ENCODE measurements at places on chromosomes 3 and 15.
A peak's percentile ranks its signal among the peaks of the same experiment; 100 is the strongest.

GRCh38 chr15:100438570-100438969 is 90.2 kb downstream of the CERS3 start:
- peak; percentile 17 for DNase-seq

DNA sequence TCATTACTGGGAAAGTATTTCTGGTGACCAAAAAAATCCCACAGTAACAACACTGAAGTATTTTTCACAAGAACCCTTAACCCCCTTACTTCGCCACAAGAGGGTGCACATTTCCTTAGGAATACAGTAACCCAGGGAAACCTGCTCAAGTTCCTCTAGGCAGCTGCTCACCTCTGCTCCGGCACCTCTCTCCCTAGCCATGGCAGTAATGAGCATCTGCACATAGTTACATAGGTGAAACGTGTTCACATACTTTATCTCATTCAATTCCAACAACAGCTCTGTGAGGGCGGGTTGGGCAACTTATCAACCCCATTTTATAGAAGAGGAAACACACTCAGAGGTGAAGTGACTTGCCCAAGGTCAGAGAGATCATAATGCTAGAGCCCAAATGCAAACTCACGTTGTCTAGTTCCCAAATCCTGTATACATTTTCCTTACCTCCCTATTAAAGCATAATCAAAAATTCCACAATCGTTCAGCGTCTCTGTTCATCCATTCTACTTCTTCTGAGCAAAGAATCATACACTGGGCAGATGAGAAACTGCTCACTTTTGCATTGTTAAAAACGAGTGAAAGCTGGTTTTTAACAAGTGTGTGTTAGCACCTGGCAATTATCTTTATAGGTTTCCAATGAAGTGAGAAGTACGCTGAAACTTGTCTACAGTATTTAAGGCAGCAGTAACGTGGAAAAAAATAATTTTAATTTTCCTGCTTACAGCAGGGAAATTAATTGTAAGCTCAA is 90.7 kb downstream of the IGF2BP2 start:
- DNase-seq = peak; percentile 89

DNA sequence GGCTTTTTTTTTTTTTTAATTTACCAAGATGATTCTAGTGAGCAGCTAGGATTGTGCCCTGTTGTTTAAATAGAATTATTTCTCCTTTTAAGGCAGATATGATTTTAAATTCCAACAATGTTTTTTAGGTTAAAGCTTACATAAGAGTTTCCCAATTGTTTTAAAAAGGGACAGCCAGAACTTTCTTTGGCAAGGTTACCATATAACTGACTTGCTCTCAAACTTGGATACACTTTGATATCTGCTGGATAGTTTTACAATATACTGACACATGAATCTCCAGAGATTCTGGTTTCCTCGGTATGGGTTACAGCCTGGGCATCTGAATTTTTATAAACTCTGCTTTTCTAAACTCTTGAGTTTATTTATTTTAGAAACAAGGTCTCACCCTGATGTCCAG is 134.3 kb upstream of the GADL1 start:
- DNase-seq = no peak

- peak; percentile 19 for DNase-seq
Observed at GRCh38 chr15:64314456-64314855, 41.5 kb downstream of the CSNK1G1 start.

DNA sequence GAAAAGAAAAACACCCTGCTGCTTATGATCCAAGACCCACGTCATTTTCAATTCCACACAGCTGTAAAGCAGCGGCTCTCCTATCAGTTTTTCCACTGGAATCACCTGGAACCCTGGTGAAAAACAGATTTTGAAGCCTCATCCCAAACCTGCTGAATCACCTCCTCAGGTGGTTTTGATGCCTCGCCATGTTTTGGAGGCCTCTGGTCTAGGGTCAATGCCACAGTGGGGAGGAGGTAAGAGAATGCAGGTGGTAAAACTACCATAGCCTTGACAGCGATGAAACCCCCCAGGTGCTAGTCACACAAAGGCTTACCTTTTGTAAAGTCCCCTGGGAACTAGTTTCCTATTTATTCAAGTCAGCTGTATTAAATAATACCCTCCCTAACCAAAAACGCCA is 24.8 kb downstream of the MYO1E start:
- DNase-seq = no peak

DNA sequence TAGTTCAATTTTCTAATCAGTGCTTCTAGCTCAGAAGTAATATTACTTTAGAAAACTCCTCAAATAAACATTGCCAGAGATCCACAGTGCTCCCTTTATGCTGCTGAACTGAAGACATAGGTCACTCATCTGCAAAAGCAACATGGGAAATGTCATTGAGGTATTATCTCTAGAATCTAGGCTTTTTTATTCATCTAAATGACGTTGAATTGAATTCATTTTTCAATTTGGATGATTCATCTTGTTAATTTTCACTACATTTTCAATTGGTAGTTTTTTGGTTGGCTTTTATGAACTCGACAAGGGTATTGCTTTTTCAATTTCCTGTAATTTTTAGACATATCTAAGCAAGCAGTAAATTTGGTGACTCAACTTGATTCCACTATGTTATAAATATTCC is 275.4 kb downstream of the NFKBIZ start:
- DNase-seq = no peak

DNA sequence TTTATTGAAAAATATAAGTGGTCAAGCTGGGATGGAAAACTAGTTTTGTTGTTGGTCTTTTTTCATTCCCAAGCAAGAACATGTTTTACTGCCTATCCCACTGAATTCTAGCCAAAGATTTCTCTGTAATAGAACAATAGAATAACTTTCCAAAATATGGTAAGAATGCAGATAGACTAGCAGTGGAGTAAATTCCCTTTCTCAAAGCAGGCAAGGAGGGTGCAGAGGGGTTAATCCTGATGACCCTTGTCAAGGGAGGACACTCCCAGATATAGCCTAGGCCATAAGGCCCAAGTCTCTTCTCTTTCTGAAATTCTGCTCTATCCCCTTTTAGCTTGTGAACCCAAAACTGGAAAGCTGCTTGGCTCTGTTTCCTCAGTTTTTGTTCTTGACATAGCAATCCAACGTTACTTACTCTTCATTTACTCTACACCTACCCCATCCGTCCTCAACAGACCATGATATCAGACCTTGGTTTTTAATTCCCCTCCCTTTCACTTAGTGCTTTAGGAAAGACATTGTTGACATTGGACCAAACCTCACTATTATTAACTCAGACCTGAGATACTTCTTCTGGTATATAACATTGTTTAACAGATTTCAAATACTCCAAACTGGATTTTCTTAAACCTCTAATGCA is 453.6 kb upstream of the THBS1 start:
- DNase-seq = no peak

GRCh38 chr3:71809321-71810026 is 24.5 kb upstream of the PROK2 start:
- no peak for DNase-seq

DNA sequence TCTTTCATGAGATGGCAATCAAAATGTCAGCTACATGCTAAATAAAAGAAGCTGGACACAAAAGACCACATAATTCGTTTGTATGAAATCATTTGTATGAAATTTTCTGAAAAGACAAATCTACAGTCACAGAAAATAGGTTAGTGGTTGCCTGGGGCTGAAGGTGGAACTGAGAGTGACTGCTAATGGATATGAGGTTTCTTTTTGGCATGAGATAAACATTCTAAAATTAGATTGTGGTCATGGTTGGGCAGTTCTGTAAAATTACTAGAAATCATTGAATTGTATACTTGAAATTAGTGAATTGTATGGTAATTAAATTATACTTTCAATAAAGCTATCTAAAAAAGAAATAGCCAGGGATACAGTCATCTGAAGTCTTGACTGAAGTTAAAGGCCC is 2.7 kb upstream of the DMXL2 start:
- DNase-seq = no peak

- peak; percentile 64 for DNase-seq
Observed at GRCh38 chr3:48194446-48195071, 6.3 kb upstream of the CDC25A start.

GRCh38 chr15:101491734-101492640 is 2.5 kb upstream of the PCSK6 start:
- no peak for DNase-seq

GRCh38 chr15:56744701-56745683 is 11.7 kb upstream of the ZNF280D start:
- no peak for DNase-seq

GRCh38 chr3:125110016-125110875 is 54.4 kb upstream of the HEG1 start:
- DNase-seq = peak; percentile 98

Measured in fibroblast of lung (primary cell).